ENCODE measurements at places on chromosomes 2 and 18.

- DNase-seq: no peak
These were observed 18.0 kb upstream of the DAPL1 start for GRCh38 chr2:158777077-158777476.

DNA sequence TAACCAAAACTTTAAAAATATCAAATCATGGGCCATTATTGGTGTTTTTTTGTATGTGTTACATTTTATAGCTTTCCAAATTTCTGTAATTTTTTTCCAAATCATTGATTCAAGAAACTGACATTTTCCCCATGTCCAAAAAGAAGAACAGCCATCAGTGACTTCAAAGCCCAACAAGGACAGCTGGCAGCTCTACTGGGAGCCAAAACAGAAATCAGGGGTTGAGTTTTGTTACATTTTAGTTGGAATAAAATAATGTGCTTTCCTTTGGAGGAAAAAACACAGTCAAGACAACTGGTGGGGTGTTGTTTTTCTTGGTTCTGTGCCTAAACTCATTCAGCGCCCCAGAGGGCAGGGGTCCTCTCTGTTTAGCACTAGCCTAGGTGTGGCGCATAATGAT is 23.8 kb downstream of the AKAIN1 start:
- no peak for DNase-seq

DNA sequence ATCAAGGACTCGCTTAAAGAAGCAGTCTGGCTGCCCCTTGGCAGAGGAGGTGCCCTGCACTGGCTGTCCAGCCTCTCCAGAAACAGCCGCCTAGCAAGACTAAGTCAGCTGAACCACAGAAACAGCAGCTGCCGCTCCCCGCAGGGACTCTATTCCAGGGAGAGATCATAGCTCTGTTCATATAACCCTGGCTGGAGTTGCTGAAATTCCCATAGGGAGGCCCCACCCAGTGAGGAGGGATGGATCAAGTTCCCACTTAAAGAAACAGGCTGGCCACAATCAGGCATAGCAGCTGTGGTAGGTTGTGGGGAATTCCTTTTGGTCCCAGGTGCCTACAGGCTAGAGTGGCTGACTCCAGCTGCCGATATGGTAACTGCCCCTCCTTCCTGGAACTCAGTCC is 74.2 kb upstream of the MC4R start:
- no peak for DNase-seq

- DNase-seq: no peak
These were observed 64.1 kb upstream of the NDUFV2 start for GRCh38 chr18:9038277-9038871.

DNA sequence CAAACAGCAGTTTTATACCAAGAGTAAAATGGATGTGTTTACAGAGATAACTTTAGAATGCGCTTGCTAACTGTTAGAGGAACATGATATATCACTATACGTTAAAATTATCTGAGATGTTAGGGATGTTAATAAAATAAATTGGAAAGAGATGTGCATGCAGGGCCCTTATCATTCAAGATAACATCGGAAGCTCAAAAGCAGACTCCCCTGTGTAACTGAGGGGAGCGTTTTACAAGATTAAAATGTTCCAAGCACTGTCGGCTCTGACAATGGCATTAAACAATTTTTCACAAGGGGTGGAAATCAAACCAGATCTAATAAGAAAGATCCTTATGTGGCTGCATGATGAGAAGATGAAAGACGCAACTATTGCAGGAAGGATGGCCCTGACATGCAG is 53.3 kb upstream of the DCC start:
- no peak for DNase-seq

DNA sequence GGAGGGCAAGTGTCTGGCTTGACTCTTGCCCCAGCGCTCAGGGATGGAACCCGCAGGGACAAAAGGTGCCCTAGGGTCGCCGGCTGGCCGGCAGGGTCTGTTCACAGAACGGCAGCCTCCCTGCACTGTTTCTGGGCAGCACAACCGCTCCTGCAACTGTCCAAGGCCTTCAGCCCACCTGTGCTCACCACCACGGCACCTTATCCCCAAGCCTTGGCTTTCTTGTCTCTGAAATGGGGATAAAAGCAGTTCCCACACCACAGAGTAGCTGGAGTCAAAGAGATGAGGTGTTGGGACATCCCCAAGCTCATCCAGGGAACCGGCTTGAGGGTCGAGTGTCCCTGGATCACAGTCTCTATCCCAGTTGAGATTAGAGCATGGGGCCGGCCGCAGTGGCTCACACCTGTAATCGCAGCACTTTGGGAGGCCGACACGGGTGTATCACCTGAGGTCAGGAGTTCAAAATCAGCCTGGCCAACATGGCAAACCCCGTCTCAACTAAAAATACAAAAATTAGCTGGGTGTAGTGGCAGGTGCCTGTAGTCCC is 4.7 kb downstream of the SNORC start:
- DNase-seq: no peak

DNA sequence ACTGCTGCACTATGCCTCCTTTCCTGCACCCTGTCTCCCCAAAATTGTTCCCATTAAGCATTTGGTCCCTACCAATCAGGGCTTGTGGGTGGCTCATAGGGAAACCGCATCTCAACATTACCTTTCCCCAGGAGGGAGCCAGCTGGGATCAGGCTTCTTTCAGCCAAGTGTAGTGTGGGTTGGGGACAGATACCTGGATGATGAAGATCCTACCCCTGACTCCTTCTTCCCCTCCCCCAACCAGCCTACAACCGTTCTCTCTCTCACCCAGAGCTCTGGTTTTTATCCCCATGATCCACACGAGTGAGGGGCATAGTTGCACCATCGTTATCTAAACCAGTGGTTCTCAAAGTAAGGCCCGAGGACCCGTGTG is 40.0 kb downstream of the ACOXL start:
- no peak for DNase-seq

DNA sequence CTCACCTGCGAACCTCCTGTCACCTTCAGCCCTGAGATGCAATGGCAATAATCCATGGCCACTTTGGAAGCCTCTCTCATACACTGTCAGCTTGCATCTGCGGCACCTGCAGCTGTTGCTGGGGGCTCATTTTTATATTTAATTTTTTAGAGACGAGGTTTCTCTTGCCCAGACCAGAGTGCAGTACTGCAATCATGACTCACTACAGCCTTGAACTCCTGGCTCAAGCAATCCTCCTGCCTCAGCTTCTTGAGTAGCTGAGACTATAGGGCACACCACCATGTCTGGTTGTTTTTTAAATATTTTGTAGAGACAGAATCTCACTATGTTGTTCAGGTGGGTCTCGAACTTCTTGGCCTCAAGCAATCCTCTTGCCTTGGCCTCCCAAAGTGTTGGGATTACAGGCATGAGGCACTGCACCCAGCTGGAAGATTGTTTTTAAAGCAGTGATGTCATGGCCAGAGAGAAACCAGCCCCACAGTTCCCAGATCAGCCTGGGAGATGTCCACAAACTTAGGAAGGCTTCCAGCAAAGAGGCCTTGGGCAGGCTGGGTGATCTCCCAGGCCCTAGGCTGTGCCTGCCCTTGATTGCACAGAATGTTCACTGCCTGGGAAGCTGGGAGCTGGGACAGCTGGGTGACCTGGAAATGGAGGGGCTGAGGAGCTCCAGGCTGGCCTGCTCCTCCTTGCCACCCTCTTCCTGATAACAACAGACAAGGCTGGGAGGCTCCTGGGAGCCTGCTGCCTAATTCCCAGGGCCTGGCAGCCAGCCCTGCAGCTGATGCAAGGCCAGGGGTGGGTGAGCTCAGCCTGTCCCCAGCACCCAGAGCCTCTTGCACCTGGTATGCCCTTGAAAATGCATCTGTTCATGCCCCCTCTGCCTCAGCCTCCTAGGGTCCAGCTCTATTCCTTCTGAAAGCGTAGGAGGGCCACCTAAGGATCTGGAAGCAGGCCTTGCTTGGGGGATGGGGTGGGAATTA is 27.1 kb downstream of the SH2D6 start:
- no peak for DNase-seq

GRCh38 chr2:671072-671471 is 6.1 kb downstream of the TMEM18 start:
- no peak for DNase-seq

DNA sequence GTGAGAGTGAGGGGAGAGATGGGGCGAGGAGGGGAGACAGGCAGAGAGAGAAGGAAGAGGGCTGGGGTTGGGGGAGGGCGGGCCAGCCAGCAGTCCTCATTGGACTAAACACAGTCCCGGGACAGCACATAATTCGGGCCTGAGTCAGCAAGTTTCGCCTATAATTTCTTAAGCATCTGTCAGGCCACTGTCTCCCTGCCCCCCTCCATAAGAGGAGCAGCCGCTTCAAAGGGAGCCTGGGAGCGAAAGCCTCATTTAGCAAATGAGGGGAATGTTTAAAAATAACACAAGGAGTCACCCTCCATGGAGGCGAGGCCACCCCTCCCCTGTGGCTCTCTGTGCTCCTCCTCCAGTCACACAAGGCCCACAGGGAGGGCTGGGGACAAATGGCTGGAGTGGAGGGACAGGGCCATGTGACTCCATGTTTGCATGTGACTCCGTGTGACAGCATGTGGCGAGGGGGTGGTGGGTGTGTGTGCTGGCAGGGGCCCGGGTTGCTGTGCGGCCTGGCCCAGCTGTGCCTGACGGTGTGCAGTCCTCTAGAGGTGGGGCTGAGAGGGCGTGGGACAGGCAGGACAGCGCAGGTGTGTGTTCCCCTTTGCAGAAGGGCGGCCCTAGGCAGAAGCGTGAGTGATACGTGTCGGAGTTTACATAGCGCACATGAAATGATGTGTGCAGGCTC is 162.4 kb downstream of the CELF4 start:
- DNase-seq: no peak

DNA sequence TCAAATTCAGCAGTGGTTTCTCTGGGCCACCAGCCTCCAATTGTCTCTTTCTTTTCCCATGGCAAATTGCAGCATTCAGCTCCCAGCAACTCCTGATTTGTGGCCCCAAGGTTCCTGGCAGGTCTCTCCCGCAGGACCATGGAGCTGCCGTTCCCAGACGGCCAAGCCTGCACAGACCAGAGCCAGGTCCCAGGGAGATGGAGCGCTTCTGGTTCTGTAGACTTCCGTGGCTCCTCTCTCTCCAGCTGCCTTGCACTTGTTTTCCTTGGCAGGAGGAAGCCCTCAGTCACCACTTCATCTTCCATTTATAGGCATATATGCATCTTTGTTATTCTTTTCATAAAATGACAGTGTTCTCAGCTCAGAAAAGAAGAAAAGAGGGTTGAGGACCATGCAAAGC is 21.7 kb downstream of the TNP1 start:
- no peak for DNase-seq
